Naive thymus-derived CD8-positive, alpha-beta T cell (primary cell): ENCODE measurements at places on chromosomes 2 and 18.

DNA sequence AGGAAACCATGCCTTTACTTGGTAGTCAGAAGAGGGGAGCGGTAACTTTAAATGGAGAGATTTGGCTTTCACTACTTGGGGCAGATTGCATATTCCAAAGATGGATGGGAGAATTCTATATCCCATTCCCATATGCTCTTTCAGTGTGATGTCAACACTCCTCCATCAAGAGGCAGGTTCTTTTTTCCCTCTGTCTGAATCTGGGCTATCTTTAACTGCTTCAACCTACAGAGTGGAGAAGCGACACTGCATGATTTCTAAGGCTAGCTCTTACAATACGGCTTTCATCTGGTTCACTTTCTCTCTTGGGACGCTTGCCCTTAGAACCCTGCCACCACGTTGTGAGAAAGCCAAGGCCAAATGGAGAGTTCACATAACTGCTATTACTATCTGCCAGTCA, 34.4 kb downstream of the SKA1 start:
- H3K4me1 ChIP-seq, result no peaks in the 10 kb centered on the region
- DNase-seq, result no peak
- H3K27ac ChIP-seq, result no peak overlapping the region
- peaks cover 31% of the 10 kb centered on the region for H3K27me3 ChIP-seq
- no peaks in the 10 kb centered on the region for H3K36me3 ChIP-seq

DNA sequence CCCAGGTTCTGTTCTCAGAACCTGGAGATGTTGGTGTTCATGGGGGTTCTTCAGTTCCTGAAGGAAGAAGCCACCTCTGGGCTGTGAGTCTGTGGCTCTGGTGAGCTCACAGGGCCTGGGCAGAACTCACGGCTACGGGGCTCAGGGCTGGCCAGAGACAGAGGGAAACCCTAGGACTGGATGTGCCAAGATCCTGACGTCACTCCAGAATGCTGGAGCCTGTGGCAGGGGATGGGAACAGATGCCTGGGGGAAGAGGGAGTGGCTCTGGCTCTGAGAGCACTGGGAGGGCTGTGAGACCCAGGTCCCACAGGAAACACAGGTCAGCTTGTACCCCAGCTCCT, at the start of gene OTOF:
Gene OTOF (minus strand): TSS at position 214 of the 343 bp plus-strand sequence.
- H3K27ac ChIP-seq, result peak within 1 kb of the TSS; percentile 62
- peaks cover 5% of the 10 kb centered on the region for H3K4me1 ChIP-seq
- H3K4me3 ChIP-seq, result no peak within 1 kb of the TSS
- peaks cover 2% of the 10 kb centered on the region for H3K27me3 ChIP-seq
- H3K36me3 ChIP-seq, result no peaks in the 10 kb centered on the region
- no peak for DNase-seq

DNA sequence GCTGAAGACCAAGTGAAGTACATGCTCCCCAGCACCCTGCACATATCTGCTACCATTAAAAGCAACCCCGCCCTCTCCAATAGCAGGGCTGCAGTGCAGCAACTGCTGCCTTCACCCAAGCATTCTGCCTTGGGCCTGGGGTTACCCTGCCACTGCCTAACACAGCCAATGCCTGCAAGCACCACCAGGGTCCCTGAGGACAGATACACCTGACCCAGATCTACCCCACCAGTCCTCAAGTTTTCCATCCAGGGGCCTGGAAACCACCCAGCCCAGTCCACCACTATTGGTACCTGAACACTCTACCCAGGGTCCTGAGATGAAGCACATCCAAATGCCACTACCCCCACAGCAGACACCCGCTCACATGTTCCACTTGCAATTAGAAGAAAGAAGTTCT, 181.1 kb upstream of the RBBP8 start:
- H3K4me1 ChIP-seq, result no peaks in the 10 kb centered on the region
- no peak overlapping the region for H3K27ac ChIP-seq
- peaks cover 51% of the 10 kb centered on the region for H3K27me3 ChIP-seq

GRCh38 chr2:199552141-199552540, 94.4 kb upstream of the SATB2 start:
- no peak overlapping the region for H3K4me3 ChIP-seq
- H3K27ac ChIP-seq, result no peak overlapping the region
- no peaks in the 10 kb centered on the region for H3K27me3 ChIP-seq
- DNase-seq, result no peak
- no peaks in the 10 kb centered on the region for H3K36me3 ChIP-seq

GRCh38 chr18:36108196-36108595, 20.9 kb downstream of the SLC39A6 start:
- DNase-seq, result no peak
- H3K27me3 ChIP-seq, result no peaks in the 10 kb centered on the region
- peaks cover 48% of the 10 kb centered on the region for H3K36me3 ChIP-seq
- H3K4me1 ChIP-seq, result no peaks in the 10 kb centered on the region
- no peak overlapping the region for H3K27ac ChIP-seq
